Upper lobe of left lung (tissue), 6 donors: ENCODE measurements at places on chromosomes 13 and 19. TPM values are rescaled to one million over a fixed set of nuclear protein-coding genes. Genes with fewer than 3 reads are reported as not detected.
A peak's percentile ranks its signal among the peaks of the same experiment; 100 is the strongest.

GRCh38 chr13:42356184-42356575, 84.2 kb downstream of the AKAP11 start:
- H3K4me3 ChIP-seq, result no peak overlapping the region
- H3K4me1 ChIP-seq, result no peaks in the 10 kb centered on the region
- no peaks in the 10 kb centered on the region for H3K27me3 ChIP-seq
- no peaks in the 10 kb centered on the region for H3K36me3 ChIP-seq
- H3K27ac ChIP-seq, result no peak overlapping the region
- DNase-seq, result no peak

- H3K4me3 ChIP-seq, result no peak overlapping the region
- no peaks in the 10 kb centered on the region for H3K27me3 ChIP-seq
- peaks cover 30% of the 10 kb centered on the region for H3K36me3 ChIP-seq
These were observed 17.7 kb upstream of the CRTC1 start for GRCh38 chr19:18665771-18666202.

DNA sequence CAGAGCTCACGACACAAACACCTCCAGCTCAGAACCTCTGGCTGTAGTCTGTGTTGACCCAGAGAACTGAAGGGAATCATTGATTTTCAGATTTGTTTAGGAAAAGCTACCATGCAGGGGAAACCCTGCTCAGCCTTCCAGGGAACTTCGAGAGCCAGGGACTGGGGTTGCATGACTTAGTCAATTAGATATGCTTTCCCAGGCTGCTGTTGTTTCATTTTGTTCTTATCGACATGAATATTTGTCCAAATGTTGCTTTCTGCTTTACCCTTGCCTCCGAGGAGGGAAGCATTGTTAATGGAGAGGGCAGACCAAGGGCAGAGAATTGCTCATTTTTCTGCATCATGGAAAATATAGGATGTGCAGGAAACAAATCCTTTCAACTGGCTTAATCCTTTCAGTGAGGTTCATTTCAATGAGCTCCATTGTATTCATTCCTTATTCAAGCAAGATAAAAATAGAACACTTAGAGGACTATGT, 82.5 kb downstream of the KLF5 start:
- no peaks in the 10 kb centered on the region for H3K4me1 ChIP-seq
- H3K36me3 ChIP-seq, result no peaks in the 10 kb centered on the region
- H3K27me3 ChIP-seq, result no peaks in the 10 kb centered on the region
- DNase-seq, result no peak
- H3K4me3 ChIP-seq, result no peak overlapping the region
- H3K27ac ChIP-seq, result peak overlapping the region; percentile 77

DNA sequence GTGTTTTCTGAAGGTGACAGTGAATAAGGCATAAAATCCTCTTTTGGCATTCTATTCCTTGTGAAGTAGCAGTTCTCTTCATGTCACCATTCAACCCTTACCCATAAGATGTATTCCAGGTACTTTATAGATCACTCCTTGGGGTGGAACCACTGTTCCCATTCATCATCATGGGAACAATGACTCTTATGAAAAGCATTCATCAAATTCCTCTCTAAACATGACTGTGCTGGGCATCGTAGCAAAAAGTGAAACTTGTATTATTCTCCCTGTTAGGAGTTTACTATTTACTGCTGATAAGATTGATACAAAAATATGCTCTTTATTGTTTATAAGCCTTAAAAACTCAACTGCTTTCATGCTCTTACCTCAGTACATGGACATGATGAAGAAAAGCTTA, 793.4 kb downstream of the LIG4 start:
- no peaks in the 10 kb centered on the region for H3K36me3 ChIP-seq
- no peaks in the 10 kb centered on the region for H3K27me3 ChIP-seq
- H3K27ac ChIP-seq, result no peak overlapping the region
- no peaks in the 10 kb centered on the region for H3K4me1 ChIP-seq

DNA sequence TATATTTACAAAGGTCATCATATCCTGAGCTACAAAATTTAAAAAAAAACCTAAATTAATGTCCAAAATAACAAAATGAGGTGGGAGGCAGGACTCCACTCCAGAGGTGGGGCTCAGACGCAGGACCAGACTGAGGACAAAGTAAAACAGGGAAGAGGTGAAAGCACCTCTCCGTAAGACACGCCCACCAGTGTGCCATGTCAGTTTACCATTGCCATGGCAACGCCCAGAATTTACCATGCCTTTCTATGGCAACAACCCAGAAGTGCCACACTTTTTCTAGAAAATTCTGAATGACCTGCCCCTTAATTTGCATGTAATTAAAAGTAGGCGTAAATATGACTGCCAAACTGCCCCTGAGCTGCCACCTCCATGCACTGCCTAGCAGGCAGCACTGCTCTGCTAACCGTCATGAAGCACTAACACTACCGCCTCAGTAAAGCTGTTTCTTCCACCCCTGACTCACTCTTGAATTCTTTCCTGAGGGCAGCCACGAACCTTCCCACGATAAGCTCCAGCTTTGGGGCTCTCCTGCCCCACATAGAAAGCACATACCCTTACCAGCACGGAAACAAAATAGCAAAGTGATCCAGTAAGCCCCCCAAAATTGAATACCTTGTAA, 22.3 kb upstream of the PDCD5 start:
- no peak for DNase-seq
- H3K4me1 ChIP-seq, result no peaks in the 10 kb centered on the region
- H3K36me3 ChIP-seq, result no peaks in the 10 kb centered on the region

DNA sequence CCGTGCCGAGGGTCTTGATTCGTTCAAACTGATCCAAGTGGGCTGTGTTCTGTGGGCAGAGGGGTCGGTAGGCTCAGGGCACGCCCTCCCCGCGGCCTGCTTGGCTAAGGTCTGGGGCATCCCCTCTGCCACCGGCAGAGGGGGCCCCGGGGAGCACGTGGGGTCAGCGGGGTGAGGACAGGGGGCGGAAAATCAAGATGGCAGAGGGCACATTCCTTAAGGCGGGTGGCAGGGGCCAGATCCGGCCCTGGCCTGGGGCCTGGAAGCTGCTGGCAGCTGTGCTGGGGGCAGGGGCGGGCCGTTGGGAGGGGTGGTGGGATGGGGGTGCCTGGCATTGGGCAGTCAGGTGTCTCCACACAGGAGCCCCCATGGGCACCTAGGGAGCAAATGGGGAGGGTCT, 10.7 kb downstream of the PRKACA start:
- H3K36me3 ChIP-seq, result peaks cover 31% of the 10 kb centered on the region
- H3K4me1 ChIP-seq, result peaks cover 2% of the 10 kb centered on the region
- no peak overlapping the region for H3K4me3 ChIP-seq
- no peak for DNase-seq
- H3K27ac ChIP-seq, result no peak overlapping the region

GRCh38 chr13:85608255-85608829, 190.9 kb downstream of the SLITRK6 start:
- no peak overlapping the region for H3K27ac ChIP-seq
- H3K27me3 ChIP-seq, result no peaks in the 10 kb centered on the region
- DNase-seq, result no peak
- H3K36me3 ChIP-seq, result no peaks in the 10 kb centered on the region
- no peaks in the 10 kb centered on the region for H3K4me1 ChIP-seq

- H3K36me3 ChIP-seq, result no peaks in the 10 kb centered on the region
- DNase-seq, result no peak
- no peaks in the 10 kb centered on the region for H3K4me1 ChIP-seq
- H3K27ac ChIP-seq, result no peak overlapping the region
These were observed 263.7 kb upstream of the PCDH9 start for GRCh38 chr13:67493835-67494234.

- no peaks in the 10 kb centered on the region for H3K27me3 ChIP-seq
- DNase-seq, result no peak
- H3K4me3 ChIP-seq, result no peak overlapping the region
- H3K36me3 ChIP-seq, result peaks cover 59% of the 10 kb centered on the region
- H3K4me1 ChIP-seq, result peaks cover 21% of the 10 kb centered on the region
- no peak overlapping the region for H3K27ac ChIP-seq
These were observed 3.3 kb downstream of the KHSRP start for GRCh38 chr19:6421075-6422014.

- H3K27me3 ChIP-seq, result no peaks in the 10 kb centered on the region
- no peaks in the 10 kb centered on the region for H3K4me1 ChIP-seq
- no peak overlapping the region for H3K4me3 ChIP-seq
- no peaks in the 10 kb centered on the region for H3K36me3 ChIP-seq
- no peak for DNase-seq
These were observed 16.4 kb downstream of the OR7A5 start for GRCh38 chr19:14818588-14818987.

DNA sequence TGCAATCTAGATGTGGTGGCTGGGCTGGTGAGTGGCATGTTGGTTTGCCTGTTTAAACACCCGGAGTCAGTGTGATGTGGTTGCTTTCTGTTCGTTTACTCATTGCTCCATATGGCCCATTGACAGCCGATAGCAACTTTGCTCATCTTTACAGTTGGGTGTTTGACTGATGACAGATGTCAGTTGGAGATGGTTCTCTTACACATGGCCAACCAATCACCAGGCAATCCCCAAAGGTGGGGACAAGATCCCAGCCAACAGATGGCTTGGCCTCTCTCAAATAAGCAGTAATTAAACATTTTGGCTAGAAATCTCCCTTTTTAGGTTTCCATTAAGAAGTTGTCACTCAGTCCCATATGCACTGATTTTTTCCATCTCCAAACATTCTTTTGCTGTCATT, 497.1 kb upstream of the ARGLU1 start:
- no peaks in the 10 kb centered on the region for H3K4me1 ChIP-seq
- H3K36me3 ChIP-seq, result no peaks in the 10 kb centered on the region
- no peaks in the 10 kb centered on the region for H3K27me3 ChIP-seq
- H3K27ac ChIP-seq, result no peak overlapping the region

DNA sequence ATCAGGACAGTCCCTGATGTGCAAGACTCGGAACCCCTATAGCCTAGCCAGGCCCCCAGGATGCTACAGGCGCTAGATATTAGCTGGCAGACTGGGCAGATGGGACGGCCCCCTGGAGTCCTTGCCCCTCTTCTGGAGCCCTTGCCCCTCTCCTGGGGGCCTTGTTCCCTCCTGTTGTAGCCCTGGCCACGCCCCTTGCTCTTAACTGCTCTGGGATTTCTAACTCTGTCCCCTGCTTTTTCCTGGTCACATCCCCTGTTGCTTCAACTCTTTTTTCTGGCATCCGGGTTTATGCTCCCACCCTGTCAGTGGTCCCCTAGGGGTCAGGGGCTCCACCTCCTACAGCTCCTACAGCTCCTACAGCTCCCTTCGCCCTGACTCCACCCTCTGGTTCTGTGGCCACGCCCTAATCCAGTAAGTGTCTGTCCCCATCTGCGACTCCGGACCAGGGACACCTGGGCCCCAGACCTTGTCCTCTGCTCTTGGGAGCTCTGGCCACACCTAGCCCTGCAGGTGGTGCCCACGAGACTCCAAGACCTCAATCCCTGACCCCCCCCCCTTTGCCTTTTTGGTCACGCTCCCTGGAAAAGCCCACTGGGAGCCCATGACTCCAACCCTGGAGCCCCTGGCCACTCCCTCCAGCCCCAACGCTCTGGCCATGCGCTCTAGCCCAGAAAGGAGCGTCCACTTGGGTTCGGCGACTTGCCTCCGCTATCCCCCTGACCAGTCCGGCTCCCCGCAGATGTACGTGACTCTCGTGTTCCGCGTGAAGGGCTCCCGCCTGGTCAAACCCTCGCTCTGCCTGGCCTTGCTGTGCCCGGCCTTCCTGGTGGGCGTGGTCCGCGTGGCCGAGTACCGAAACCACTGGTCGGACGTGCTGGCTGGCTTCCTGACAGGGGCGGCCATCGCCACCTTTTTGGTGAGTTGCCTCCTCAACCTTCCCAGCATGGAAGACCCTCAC, 6.8 kb downstream of the PLPPR2 start:
- no peak overlapping the region for H3K4me3 ChIP-seq
- H3K27me3 ChIP-seq, result no peaks in the 10 kb centered on the region
- no peak overlapping the region for H3K27ac ChIP-seq
- DNase-seq, result peak; percentile 70
- peaks cover 61% of the 10 kb centered on the region for H3K36me3 ChIP-seq
- no peaks in the 10 kb centered on the region for H3K4me1 ChIP-seq

DNA sequence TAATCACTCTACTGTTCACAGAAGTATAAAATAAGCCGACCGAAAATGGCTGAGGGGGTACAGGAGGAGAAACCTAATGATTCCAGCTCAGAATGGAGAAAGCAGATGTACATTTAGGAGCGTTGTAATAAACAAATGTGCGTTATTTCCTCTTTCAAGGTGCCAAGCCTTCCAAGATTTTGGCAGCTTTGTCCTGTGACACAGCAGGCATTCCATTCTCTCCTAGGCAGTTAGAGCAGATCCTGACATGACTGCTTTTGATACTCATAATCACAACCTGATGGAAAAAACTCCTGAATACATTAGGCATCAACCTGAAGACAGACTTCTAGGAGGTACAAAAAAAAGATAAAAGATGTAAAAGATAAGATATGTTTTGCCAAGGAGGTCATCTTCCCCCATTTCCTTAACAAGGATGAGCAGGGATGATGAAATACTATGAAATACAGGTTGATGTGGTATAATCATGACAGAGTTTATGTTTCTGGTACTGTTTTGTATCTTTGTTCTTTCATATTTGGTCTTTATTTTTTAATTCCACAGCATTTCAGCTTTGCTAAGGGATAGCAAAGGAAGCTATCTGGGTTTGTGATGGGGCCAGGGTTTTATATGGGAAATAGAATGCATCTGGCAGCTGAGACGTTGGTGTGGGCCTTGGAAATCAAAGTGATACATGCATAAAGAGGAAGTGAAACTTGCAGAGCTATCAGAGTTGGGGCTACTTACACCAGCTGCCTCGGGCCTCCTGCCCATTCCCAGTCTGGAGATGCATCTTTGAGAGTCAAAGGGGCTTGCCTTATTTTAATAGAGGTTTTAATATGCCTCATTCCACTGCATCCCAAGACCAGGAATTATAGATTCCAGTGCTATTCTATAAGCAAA, 222.5 kb downstream of the OXGR1 start:
- no peak overlapping the region for H3K4me3 ChIP-seq
- no peaks in the 10 kb centered on the region for H3K27me3 ChIP-seq
- no peaks in the 10 kb centered on the region for H3K36me3 ChIP-seq
- no peaks in the 10 kb centered on the region for H3K4me1 ChIP-seq

- H3K4me3 ChIP-seq, result no peak overlapping the region
- no peaks in the 10 kb centered on the region for H3K27me3 ChIP-seq
- no peak overlapping the region for H3K27ac ChIP-seq
- H3K36me3 ChIP-seq, result no peaks in the 10 kb centered on the region
- no peaks in the 10 kb centered on the region for H3K4me1 ChIP-seq
These were observed 92.9 kb downstream of the SOX1 start for GRCh38 chr13:112159575-112160547.

- no peaks in the 10 kb centered on the region for H3K36me3 ChIP-seq
- DNase-seq, result peak; percentile 73
- peaks cover 7% of the 10 kb centered on the region for H3K4me1 ChIP-seq
- H3K4me3 ChIP-seq, result no peak overlapping the region
These were observed 114.3 kb upstream of the SERP2 start for GRCh38 chr13:44259045-44260027.

GRCh38 chr13:94140511-94140910, 339.0 kb downstream of the DCT start:
- H3K4me1 ChIP-seq, result no peaks in the 10 kb centered on the region
- H3K4me3 ChIP-seq, result no peak overlapping the region
- H3K36me3 ChIP-seq, result no peaks in the 10 kb centered on the region
- no peak overlapping the region for H3K27ac ChIP-seq
- no peaks in the 10 kb centered on the region for H3K27me3 ChIP-seq

GRCh38 chr13:83007226-83007625, 875.0 kb downstream of the SLITRK1 start:
- no peak for DNase-seq
- H3K27ac ChIP-seq, result no peak overlapping the region
- H3K36me3 ChIP-seq, result no peaks in the 10 kb centered on the region
- H3K27me3 ChIP-seq, result no peaks in the 10 kb centered on the region
- no peak overlapping the region for H3K4me3 ChIP-seq

GRCh38 chr19:45327404-45328143, 4.9 kb upstream of the CKM start:
- no peaks in the 10 kb centered on the region for H3K36me3 ChIP-seq
- peaks cover 10% of the 10 kb centered on the region for H3K4me1 ChIP-seq
- H3K4me3 ChIP-seq, result no peak overlapping the region
- no peak overlapping the region for H3K27ac ChIP-seq
- no peak for DNase-seq

FBN3 gene
- total RNA-seq, result 106 TPM

PSG6 gene
- not detected for total RNA-seq

ZNF468 gene
- total RNA-seq, result 14.6 TPM

SH2D3A gene
- total RNA-seq, result 41.2 TPM
